ENCODE measurements at places on chromosomes 4 and X.

- DNase-seq = no peak
These were observed 18.8 kb downstream of the SLC25A31 start for GRCh38 chr4:127748957-127749356.

GRCh38 chr4:121199742-121200561 lies 35.8 kb upstream of the TNIP3 start:
- peak; percentile 51 for DNase-seq

DNA sequence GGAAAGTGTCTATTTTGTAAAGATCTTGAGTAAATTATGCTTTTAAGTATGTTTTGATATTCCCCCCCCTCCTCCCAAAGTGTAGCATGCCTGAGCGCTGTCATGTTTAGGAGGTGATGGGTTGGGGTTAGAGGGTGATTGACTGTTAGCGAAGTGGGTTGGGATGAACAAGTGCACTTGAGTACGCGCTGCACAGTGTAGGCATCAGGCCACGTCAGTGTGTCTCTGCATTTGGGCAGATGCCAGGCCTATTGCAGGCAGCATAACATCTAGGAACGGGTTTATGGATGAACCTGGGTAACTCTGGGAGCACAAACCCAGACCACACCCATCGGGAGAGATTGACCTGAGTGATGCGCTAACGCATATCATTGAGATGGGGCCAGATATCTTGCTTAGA lies 111.2 kb downstream of the TBL1X start:
- no peak for DNase-seq

DNA sequence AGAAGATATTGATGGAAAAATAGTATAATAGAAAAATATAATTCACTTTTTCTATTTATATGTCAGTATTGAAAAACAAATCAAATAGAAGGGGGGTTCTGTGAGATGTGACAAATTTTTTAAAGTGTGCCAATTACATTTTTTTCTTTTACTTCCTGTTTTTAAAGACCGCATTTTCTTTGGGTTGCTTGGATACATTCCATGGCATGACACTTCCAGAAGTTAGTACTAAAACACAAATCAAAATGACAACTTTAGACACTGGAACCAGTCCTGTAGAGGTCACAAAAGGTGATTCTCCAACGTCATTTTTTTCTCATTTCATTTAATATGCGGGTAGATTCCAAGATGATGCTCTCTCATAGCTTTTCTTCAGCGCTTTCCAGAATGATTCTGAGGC lies 116.2 kb upstream of the GNPDA2 start:
- DNase-seq = no peak

DNA sequence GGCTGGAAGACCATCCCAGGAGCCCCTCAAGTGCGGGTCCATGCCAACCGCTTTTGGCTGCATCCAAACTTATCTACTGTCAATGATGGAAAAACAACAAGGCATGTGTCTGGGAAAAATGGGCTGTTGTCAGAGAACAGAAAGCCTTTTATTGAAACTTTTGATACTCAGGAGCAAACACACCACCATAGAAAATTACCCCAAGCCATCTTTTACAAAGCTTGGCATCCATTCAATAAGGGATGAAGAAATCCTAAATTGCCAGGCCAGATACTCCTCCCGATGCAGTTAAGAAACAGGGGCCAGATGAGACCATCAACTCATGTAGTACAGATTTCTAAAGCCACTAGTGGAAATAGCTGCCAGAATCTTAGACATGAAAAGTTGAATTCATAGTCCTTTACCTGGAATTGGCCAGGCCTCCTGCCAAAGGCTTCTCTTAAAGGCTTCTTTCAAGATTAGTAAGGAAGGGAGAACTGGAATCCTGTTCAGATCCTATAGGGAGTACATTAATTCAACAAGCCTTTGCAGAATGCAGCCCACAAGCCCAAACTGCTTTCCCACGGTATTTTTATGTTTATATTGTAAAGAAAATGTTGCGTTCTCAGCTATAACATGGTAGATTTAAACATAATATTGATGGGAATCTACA lies 145.4 kb upstream of the MAP3K15 start:
- no peak for DNase-seq

- DNase-seq = no peak
These were observed 87.8 kb downstream of the DHX15 start for GRCh38 chr4:24496597-24496996.

DNA sequence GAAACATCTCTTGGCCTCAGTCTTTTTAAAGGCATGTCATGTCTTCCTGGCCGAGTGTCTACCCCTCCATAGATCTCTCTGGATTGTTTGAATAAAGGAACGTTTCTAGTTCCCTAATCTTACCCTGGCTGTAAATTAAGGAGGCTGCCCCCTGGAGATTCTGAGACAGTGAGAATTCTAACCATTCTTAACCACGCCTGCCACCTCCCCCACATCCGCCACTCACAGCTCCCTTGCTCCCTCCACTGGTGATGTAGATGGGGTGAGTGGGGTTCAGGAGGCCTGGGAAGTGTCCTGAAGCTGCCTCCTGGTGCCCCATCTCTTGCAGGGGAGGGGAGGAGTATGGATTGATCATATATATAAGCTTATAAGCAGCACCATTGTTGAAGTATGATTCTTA lies 48.0 kb upstream of the TRIM2 start:
- peak; percentile 59 for DNase-seq

DNA sequence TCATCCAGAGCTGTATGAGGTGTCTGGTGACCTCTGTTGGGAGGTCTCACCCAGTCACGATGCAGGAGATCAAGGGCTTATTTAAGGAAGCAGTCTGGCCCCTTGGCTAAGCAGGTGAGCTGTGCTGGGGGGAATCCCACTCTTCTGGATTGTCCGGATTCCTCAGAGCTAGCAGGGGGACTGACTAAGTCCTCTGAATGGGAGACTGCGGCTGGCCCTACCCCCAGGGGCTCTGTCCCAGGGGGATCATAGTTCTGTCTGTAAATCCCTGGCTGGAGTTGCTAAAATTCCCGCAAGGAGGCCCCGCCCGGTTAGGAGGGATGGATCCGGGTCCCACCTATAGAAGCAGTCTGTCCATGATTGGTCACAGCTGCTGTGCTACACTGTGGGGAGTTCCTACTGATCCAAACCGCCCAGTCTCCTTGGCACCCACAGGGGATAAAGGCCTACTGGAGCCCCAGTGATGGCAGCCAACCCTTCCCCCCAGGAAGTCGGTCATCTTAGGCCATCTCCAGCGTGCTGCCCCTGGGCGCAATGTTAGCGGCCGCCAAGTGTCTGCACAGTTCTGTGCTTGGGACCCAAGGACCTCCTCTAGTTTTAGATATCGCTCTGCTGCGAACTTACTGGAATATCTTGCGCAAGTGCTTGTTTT lies 118.2 kb upstream of the KLF8 start:
- no peak for DNase-seq

- no peak for DNase-seq
These were observed 157.6 kb downstream of the ATRX start for GRCh38 chrX:77628294-77629025.

DNA sequence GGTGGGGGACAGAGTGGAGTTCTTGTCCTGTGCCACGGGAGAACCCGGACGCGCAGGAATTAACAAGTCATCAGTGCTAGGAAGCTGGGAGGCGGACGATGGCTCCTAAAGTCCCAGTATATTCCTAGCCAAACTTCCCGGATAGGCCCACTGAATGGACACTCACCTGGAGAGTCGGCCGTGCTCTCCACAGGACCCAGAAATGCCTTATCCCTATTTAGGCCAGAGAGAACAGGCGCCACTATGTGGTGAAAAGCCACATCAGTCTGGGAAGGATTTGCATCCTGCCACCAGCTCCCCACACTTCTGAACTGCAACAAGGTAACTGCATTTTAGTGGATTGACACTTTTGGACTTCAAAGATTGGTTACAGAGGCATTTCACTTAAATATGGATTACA lies 1.1 kb downstream of the CFAP299 start:
- no peak for DNase-seq

GRCh38 chr4:6364146-6364545 lies 94.5 kb downstream of the WFS1 start:
- DNase-seq = no peak

GRCh38 chr4:57364255-57364654 lies 254.1 kb upstream of the IGFBP7 start:
- no peak for DNase-seq

DNA sequence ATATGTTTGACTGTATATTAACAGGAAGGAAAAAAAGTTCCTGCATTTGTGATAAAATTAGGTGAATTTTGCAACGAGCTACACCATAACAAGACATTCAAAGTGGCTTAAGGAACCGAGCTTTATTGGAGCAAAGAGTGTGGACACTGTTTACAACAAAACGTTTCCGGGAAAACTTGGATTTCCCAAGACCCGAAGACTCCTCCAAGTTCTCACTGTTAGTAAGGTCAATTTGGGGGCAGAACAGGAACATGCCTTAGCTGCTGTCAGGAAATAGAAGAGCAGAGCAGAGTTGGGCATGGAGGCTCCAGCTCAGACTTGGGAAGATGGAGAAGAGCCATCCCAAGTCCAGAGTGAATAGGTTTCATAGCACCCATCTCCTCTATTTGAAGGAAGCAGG lies 16.5 kb downstream of the ADH6 start:
- DNase-seq = no peak

DNA sequence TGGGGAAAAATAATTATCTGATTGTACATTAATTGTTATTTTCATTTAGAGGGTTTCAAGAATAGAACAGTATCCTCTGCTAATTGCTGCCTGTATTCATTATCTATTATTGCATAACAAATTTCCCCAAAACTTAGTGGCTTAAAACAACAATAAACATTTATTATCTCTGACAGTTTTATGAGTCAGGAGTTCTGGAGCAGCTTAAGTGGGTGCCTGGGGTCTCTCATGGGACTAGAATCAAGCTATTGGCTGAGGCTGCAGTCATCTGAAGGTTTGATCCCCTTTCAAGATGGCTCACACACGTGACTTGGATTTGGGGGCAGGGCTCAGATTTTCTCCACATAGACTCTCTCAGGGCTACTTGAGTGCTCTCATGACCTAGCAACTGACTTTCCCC lies 98.1 kb upstream of the JADE1 start:
- no peak for DNase-seq

- peak; percentile 79 for DNase-seq
These were observed 464 bp downstream of the RAP1GDS1 start for GRCh38 chr4:98261405-98262291.

DNA sequence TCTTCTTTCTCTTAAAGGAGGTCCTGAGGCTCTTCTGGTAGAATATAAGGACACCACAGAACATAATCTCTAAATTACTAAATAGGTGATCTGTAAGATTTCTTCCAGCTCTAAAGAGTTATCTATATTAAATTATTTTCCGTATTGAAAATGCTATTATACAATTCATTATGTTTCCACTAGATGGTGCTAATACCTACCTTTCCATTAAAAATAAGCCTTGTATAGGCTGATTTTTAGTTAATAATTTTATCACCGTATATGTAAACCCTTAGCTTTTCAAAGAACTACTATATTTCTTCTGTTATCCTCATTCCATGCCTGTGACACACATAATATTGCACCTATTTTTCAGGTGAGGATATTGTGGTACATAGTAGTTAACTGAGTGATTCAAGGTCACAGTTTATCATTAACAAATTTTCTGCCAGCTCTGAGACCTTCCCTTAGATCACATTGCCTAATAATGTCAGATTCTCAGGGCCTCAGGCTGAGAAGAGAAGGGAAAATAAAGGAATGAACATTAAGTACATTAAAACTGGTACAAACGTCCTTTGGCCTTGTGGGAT lies 138.8 kb downstream of the TEX11 start:
- no peak for DNase-seq

DNA sequence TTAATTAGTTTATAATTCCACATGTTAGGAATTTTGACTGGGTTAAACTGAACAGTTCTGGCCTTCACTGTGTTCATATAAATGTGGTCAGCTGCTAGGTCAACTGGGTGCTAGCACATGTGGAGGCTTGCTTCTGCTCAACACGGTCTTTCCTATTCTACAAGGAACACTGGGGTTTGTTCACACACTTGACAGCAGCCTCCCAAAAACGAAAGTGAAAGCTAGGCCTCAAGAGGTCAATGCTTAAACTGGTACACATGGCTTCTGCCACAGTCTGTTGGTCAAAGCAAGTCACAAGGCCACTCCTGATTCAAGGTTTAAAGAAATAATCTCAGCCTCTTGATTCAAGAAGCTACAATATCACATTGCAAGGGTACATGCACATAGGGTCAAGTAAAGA lies 126.5 kb downstream of the QDPR start:
- DNase-seq = peak; percentile 52

- no peak for DNase-seq
These were observed 25.5 kb upstream of the MAN2B2 start for GRCh38 chr4:6549445-6549844.

- DNase-seq = no peak
These were observed 9.3 kb downstream of the PTPN13 start for GRCh38 chr4:86603311-86603885.
